ENCODE measurements at places on chromosomes 2 and 18. TPM values are rescaled to one million over a fixed set of nuclear protein-coding genes. Genes with fewer than 3 reads are reported as not detected.

DNA sequence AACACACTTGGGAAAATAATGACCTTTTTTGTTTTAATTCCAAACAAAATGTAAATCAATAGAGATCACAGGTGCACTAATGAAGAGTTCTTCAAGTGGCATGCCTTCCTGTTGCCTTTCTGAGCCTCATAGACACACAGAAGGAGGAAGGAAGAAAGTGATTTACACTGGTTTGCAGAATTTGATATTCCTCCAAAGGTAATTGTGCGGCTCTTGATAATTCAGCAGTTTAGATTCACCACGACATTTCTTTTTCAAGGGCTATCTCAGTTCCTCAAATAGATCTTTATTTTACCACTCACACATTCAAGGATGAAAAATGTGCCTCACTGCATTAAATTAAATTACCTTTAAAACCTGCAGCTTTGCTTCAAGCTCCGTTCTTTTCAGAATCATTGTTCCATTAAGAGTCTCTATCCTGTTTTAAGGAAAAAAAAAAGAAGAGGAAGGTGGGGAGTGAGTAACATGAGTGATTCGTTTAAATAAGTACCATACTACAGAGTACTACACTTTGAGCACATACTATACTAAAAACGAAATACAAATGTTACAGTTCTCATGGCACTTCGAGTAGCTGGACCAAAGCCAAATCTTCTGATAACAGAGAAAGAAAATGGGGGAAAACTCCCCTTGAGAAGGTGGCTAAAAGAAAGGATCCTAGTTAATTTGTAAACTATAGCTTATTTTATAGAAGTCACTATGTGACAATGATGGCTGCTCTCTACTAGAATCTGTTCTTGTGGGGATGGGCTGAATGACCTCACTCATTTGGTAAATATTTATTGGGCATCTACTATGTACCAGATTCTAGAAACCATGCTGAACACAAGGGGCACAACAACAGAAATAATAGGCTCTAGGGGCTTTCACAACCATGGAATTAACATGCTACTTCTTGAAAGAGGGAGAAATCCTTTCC is 16.6 kb downstream of the CYTIP start:
- DNase-seq = no peak

- DNase-seq = no peak
Measured at GRCh38 chr18:58754544-58755068, 83.3 kb downstream of the MALT1 start.

- DNase-seq = peak; percentile 90
Measured at GRCh38 chr2:61017556-61018317, at the start of the genes PEX13 and PUS10. PEX13 (plus strand) TSS chr2:61017720; CDS start chr2:61017760, 40 bp downstream. PUS10 (minus strand) TSS chr2:61018255; CDS start chr2:61011890, 6,365 bp downstream.

The COL4A3 gene
- 7.3 TPM for total RNA-seq

The SLC4A5 gene
- 2.6 TPM for total RNA-seq

The COL3A1 gene
- 6,407 TPM for total RNA-seq

DNA sequence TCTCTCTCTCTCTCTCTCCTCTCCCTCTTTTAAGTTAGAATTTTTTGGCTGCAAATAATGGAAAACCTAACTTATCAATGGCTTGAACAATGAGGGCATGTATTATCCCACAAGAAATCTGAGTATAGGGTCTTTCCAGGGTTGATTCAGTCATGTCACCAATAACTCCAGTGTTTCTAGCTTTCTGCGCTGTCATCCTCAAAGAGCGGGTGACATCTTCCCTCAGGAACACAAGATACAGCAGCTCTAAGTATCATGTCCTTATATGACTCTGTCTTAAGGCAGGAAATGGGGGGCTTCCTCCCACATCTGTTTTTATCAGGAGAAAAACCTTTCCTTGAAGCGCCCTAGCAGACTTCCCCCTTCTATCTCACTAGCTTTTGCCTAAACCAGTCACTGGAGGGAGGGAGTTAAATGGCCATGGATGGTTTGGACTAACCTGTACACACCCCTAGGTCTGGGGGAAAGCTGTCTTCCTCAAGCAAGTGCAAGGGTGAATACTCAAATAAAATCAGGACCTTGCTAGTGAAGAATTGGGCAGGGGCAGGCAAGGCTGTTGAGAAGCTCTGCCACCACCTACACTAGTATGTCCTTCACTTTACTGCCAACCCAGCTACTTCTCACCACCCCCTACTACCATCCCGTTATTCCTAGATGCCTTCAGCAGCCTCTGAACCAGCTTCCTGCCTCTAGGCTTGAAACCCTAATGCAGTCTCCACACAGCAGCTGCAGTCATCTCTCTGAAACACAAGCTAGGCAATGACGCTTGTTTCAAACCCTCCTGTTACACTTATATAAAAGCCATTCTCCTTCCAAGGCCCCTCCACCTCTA is 7.5 kb upstream of the TUBA4A start:
- no peak for DNase-seq

DNA sequence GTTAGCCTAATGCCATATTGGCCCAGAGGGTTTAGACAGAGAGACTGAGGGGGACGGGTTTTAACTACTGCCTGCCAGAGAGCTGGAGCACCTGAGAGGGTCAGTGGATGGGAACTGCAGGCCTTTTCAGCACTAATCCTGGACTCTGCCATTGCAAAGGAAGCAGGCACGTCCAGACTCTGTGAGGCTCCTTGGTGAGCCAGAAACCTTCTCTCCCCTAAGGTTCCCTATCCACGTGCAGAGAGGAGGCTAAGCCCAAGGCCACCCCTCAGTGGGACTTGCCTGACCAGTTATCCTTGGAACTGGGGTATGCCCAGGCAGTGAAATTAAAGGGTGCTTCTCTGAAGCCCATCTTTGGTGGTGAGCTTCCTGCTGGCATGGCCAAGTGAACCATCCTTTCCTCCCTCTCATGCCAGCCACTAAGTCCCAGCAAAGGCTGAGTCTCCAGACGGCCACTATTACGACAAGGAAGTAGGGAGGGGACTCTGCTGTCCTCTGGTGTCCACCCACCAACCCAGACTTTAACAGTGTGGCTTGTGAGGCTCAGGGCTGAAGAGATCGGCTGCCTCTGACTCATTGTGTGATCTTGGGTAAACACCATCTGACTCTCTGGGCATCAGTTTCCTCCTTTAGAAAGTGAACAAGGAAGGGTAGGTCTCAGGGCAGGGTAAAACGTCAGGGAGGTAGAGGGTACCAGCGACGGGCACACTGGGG is 3.9 kb upstream of the MLPH start:
- no peak for DNase-seq

GRCh38 chr2:235325151-235325550 is 168.7 kb upstream of the AGAP1 start:
- no peak for DNase-seq

DNA sequence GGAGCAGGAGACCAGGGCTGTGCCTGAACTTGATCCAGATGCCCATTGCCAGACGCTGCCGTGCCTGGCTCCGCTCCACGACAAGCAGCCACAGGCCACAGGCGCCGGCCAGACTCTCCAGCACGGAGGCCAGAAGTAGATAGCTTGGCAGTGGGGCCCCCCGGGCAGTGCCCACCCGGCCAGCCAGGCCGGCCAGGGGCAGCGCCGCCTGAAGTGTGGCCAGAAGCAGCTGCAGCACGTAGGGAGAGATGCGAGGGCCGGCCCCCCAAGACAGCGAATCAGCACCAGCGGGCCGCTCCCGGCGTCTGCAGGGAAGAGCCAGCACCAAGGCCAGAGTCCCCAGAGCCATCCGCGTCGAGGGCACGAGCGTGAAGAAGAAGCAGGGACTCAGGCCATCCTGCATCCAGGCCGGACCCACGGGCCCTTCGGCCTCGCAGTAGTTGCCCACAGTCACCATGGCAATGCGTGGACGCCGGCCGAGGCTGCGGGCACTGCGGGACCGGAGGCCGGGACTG is 484 bp downstream of the ABCB6 start:
- peak; percentile 77 for DNase-seq

- DNase-seq = no peak
Measured at GRCh38 chr2:88606371-88607030, 20.8 kb downstream of the EIF2AK3 start.

GRCh38 chr2:143171817-143172216 is 42.6 kb downstream of the ARHGAP15 start:
- DNase-seq = peak; percentile 36

All from tongue (tissue), 3 donors.